Inflammatory macrophage treated with lipopolysaccharide for 1 hour (primary cell): ENCODE measurements at places on chromosomes 16 and 17.

DNA sequence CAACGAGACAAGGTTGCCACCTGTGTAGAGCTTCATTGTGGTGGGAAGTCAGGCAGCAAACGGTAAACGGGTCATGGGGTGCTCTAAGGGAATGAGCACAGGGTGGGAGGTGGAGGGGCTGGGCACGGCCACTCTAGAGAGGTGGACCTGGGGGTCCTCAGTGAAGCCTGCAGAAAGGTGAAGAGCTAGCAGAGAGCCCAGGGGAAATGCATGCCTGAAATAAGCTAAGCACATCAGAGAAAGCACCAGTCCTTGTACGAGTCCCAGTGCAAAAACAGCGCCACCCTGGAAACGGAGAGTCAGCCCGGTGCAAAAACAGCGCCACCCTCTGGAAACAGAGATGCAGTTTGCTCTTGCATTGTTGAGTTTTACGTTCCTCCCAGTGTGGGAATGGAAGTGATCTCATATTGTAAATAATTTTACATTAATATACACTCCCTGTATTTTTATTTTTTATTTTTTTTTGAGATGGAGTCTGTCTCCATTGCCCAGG is 65.0 kb downstream of the TBC1D16 start:
- peak; percentile 38 for DNase-seq

GRCh38 chr17:39064819-39065218 is 86.6 kb downstream of the PLXDC1 start:
- DNase-seq, result no peak

DNA sequence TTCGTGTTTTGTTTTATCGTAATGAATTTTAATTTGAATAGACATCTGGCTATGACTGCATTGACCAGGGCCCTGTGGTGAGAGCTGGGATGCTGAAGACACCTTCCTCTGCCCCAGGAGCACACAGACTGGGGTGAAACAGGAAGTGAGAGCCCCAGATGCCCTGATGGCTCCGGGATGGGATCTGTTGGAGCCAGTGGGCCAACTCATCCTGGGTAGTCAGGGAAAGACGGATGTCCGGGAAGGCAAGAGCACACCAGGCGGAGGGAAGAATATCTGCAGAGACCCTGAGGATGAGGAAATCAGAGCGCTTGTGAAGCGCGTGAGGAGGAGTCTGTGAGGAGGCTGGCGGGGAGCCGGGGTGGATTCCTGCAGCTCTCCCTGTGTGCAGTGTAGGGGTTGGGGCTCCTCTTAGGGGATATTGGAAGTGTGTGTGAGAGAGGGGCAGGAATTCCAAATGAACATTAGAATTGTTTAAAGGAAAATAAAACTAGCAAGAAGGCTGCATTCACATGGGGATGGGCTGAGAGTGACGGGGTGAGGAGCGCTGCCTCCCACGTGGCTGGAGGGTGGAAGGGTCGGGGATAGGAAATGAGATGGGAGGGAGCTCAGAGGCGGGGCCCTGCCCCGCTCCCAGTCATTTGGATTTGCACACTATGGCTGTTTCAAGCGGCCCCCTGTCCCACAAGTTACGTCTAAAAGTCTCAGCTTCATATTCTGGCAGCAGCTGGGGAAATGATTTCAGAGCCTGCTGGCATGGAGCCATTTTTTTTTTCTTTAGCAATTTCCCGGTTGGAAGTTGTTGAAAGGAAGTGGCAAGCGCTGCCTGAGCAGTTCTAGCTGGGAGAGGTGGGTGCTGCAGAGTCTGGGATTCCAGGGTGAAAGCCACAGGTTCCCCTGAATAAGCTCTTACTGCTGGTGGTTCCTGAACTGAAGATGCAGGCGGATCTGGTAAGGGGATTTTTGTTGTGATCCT is 71.2 kb upstream of the LGALS9 start:
- peak; percentile 55 for DNase-seq

DNA sequence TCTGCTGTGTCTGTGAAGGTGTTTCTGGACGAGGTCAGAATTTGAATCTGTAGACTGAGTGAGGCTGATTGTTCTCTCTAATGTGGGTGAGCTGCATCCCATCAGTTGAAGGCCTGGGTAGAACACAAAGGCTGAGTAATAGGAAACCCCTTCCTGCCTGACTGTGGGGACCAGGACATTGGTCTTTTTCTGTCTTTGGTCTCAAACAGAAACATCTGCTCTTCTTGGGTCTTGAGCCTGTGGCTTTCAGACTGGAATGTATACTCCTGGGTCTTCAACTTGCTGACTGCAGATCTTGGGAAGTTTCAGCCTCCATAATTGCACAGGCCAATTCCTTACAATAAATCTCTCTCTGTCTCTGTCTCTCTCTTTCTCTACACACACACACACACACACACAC is 19.6 kb upstream of the LRRC75A start:
- no peak for DNase-seq

DNA sequence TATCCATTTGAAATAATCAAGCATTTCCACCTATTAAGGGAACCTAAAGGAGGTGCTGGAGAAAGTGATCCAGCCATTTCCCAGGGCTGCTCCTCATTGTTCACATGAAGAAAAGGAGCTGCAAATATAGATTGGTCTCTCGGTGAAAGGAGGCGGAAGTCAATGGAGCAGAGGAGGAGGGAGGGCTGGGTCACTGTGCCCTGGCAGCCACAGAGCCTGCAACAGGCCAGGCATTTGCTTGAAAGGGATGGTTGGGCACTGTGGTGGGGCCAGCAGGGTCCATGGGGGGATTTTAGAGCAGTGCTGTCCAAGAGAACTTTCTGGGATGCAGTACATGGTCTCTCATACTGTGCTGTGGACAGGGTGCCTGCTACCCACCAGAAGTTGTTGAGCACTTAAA is 173.2 kb downstream of the CYLD start:
- DNase-seq, result no peak

DNA sequence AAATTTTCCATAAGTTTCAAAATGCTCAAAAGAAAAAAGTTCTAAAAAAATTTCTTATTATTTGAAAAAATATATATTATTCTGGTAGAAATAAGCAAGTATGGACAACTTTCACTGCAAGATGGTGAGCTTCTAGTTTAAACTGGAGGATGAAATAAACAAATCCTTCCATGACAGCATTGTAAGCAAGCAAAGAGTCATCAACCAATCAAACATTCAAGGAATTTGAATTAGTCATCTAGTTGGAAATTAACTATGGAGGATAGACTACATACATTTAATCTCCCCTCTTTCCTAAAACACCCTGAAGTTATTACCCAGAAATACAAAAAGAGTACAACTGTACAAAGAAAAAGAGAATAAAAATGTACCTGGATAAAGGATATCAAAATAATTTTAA is 51.0 kb upstream of the IRX5 start:
- DNase-seq, result no peak

DNA sequence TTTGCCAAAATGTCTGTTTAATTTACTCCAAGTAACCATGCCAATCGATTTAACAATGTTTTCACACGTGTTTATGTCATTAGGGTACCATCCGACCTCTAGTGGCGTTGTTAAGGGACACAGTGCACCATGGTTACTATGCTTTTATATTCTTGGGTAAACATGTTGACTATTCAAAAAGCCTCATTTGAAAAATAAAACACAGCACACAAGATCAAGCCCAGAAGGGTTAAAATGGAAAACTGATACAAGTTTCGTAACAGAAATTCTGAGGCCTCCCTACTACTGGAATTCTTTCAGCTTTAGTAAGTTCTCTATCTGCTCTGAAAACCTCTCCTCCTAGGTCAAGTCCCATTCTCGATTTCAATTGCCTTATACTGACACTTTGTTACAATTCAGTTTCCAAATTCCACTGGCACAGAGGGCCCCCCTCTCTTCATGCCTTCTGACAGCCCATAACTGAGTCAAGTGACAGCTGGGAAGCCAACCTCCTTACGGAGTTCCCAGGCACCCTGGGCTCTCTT is 2.1 kb downstream of the CFAP20 start:
- DNase-seq, result peak; percentile 41

- no peak for DNase-seq
Measured at GRCh38 chr16:14369734-14370598, 260.1 kb downstream of the PARN start.

- no peak for DNase-seq
Measured at GRCh38 chr17:53655591-53655990, 167.1 kb upstream of the KIF2B start.

DNA sequence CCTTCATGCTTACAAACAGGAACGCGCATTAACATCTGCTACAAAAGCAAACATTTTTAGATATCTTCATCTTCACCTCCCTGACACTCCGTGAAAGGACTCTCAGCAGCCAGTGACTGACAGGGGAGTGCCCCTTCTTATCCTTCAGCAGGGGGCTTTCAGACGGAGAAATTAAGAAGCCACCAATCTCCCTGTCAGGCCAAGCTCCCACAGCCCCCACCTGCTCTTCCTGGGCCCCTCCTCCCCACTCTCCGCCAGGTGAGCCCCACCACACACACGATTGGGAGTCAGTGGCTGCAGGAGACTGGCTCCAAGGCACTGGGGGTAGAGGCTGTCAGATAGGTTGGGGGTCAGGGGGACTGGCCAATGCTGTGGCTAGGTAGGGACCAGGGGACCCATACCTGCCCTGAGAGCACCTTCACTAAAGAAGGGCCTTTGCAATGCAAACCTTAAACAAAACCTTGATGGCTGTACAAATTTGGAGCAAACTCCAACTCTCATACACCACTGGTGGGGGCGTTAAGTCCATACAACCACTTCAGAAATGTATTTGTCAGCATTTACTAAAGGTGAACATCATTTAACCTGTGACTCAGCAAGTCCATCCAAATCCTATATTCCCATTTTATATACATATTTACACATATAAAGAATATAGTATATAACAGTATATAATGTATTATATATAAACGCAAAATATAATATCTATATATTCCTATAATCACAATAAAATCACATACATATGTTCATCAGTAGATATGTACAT is 232.2 kb downstream of the ZNF423 start:
- DNase-seq, result no peak

- DNase-seq, result peak; percentile 39
Measured at GRCh38 chr17:60139438-60140285, 10.1 kb upstream of the CA4 start.

GRCh38 chr17:5422505-5422904 is 2.5 kb downstream of the RPAIN start:
- no peak for DNase-seq

GRCh38 chr17:34066528-34066927 is 188.6 kb upstream of the CCL2 start:
- DNase-seq, result no peak

GRCh38 chr17:67615736-67616135 is 102.0 kb upstream of the NOL11 start:
- DNase-seq, result no peak

- DNase-seq, result no peak
Measured at GRCh38 chr16:82323171-82323570, 153.1 kb upstream of the MPHOSPH6 start.

DNA sequence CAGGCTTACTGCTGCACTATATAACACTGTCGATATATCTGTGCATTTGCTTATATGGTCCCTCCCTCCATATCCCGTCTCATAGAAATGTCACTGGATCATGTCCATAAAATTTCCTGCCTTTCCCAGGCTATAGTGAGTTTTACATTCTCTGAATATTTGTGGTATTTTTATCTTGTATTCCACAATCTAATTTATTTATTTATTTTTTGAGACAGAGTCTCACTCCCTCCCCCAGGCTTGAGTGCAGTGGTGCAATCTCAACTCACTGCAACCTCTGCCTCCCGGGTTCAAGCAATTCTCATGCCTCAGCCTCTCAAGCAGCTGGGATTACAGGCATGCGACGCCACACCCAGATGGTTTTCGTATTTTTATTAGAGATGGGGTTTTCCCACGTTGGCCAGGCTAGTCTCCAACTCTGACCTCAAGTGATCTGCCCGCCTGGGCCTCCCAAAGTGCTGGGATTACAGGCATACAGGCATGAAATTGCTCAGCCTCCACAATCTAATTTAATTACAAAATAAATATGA is 12.9 kb downstream of the TRIM37 start:
- DNase-seq, result no peak

DNA sequence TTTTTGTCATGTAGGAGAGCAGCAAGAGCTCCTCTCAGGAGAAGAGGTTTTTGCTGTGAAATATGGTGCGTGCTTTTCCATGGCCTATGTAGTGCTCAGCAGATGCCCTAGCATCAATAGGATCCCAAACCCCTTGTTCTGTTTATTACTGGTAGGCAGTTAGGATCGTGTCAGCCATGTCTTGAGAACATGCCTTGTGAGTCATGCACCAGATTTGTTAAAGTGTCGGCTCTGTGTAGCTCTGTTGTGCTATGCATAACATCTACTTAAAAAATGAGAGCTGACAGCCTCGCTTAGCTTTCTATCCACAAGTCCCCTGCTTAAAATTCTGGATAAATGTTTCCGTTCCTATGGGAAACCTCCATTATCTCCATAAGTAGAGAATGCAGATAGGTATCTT is 4.4 kb upstream of the EIF4A3 start:
- no peak for DNase-seq

DNA sequence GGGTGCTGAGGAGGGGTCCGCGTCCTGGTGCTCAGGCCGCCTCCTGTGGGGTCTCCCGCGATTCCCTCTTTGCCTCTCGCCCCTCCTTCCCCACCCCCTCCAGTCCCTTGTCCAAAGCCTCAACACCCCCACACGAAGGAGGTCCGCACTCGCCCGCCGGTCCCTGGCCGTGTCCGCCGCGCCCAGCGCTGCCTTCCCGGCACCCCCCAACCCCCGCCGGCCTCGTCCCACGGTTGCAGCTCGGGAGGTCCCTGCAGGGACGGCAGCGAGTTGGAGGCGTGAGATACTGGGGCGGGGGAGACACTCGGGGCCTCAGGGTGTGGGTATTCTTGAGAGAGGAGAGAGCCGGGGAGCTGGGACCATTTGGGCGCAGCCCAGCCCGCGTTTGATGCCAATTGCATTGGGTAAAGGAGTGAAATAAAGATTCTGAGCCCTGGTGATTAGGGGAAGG is 468 bp downstream of the FLYWCH2 start:
- DNase-seq, result no peak

DNA sequence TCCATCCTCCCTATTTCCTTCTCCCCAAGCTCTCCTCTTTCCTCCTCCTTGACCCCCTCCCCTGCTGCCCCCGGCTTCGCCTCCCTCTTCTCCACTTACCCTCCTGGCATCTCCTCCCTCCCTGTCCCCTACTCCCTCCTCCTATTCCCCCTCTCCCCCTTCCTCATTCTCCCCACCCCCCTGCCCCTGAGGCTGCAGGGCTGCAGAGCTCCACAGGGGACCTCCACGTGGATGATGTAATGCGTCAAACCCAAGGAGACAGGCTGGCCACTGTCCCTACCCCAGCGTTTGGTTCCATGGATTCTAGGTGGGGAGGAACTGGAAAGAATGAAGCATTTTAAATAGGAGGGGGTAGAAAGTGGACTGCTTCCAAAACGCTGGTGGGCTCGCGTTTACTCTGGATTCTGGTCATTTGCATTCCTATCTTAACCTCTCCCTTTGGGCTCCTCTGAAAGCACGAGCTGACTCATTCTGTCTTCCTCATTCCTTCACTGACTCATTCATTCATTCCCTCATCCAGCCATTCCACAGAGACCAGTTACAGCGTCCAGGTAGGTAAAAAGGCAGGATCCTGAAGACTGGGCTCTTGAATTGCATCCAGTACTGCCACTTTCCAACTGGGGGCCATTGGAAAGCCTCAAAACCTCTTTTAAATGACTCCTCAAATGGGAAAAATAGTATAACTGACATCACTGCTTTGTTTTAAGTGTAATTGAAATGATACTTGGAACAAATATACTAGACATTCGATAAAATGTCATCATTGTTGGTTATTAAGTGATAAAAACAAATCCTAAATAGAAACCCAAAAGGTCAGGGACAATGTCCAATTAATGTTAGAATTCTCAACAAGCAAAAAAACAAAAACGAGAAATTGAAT is 943 bp upstream of the COTL1 start:
- no peak for DNase-seq
